ENCODE measurements at places on chromosomes 2 and 18. TPM values are rescaled to one million over a fixed set of nuclear protein-coding genes. Genes with fewer than 3 reads are reported as not detected.

GRCh38 chr2:239590995-239591915, 190.4 kb upstream of the HDAC4 start:
- H3K27me3 ChIP-seq, result no peaks in the 10 kb centered on the region
- no peaks in the 10 kb centered on the region for H3K36me3 ChIP-seq
- no peak overlapping the region for H3K4me3 ChIP-seq
- DNase-seq, result no peak

DNA sequence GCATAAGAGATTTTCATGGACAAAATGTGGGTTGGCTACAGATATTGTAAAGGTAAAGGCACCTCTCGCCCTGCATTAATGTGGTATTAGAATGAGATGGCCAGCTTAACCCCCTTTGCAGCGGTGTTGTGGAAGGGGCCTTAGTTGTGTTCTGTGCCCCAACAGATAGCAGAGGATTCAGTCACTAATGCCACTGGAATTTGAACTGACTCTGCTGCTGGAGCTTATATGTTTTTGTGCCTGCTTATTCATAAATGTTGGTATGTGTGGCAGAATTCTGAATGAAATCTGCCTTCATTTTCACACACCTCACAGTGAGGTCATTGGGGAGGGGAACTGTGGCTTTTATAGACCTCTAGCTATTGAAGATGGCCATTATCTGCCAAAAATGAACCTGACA, 90.7 kb upstream of the ITGA6 start:
- no peak overlapping the region for H3K4me3 ChIP-seq
- no peaks in the 10 kb centered on the region for H3K36me3 ChIP-seq
- no peaks in the 10 kb centered on the region for H3K27me3 ChIP-seq
- H3K4me1 ChIP-seq, result 0 out of 2 replicates have a peak, but pooled peaks cover 4% of the 10 kb centered on the region
- H3K27ac ChIP-seq, result no peak overlapping the region

- H3K4me1 ChIP-seq, result peaks cover 59% of the 10 kb centered on the region
- no peak overlapping the region for H3K27ac ChIP-seq
- no peak overlapping the region for H3K4me3 ChIP-seq
- H3K27me3 ChIP-seq, result no peaks in the 10 kb centered on the region
These were observed 5.7 kb downstream of the MBD5 start for GRCh38 chr2:148026573-148026972.

DNA sequence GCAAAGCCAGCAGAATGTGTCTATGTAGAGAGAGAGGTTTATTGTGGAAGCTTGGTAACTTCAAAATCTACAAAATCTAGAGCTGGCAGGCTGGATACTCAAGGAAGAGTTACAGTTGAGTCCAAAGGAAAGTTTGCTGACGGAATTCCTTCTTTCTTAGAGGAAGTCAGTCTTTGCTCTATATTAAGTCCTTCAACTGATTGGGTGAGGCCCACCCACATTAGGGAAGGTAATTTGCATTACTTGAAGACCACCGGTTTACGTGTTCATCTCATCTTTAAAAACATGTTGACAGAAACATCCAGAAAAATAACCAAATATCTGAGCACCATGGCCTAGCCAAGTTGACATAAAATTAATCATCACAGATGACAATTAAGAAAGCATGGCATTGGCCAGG, 101.5 kb downstream of the TEX51 start:
- no peaks in the 10 kb centered on the region for H3K36me3 ChIP-seq
- H3K27ac ChIP-seq, result no peak overlapping the region
- no peaks in the 10 kb centered on the region for H3K4me1 ChIP-seq
- no peak overlapping the region for H3K4me3 ChIP-seq
- H3K27me3 ChIP-seq, result no peaks in the 10 kb centered on the region
- DNase-seq, result no peak

DNA sequence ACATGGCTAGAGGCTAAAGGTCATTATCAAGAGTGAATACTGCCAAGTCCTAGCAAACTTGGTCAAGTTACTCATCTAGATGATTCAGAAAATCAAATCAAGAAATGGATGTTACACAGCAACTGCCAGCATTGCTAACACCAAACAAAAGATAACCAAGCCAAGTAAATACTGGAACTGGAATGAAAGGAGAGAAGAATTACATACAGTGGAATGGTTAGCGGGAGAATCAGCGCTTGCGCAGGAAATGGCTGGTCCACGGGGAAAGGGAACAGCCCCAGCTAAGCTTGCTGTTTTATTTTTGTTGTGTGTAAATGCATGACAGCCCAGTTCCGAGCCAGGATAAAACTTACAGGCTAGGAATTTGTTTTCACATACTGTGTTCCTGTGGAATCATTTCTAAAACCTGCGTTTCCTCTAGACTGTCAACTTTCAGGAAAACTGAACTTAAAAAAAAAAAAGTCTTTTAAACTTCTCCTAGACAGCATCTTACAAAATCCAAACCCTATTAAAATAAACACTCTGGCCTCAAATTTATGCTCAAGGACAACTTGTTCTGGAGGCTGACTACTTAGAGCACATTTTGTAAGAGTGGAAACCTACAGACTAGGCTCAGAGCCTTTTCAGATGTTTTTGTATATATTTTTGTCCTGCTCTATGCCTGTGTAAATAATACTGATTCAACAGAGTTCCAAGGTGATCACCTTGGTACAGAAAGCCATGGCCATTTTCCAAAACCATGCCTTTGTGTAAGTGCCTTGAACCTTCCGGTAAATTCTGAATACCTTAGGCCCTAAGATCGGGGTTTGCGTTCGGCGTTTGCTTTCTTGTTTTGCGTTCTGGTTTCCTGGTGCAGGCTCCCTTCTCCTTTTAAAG, 30.7 kb upstream of the TXNDC2 start:
- no peak overlapping the region for H3K4me3 ChIP-seq
- DNase-seq, result no peak
- no peaks in the 10 kb centered on the region for H3K4me1 ChIP-seq
- H3K36me3 ChIP-seq, result no peaks in the 10 kb centered on the region

DNA sequence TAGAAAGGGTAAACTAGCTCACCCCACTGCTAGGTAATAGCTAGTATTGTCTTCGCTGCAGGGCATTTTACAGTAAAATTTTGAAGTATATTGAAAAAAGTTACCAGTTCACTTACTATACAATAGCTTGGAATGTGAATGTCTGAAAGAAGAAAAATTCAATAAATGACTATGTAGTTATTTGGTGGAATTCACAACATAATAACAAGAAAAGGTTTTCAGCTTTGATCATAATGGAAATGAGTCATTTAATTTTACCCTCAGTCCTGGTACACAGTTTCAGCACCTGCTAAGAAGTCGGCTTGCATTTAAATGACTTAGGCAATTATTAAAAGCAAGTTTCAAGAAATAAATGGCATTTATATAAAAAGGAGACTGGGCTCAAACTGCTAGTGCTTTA, 90.4 kb downstream of the NUP35 start:
- peaks cover 3% of the 10 kb centered on the region for H3K36me3 ChIP-seq
- H3K4me1 ChIP-seq, result peaks cover 37% of the 10 kb centered on the region
- peak; percentile 57 for DNase-seq
- no peak overlapping the region for H3K4me3 ChIP-seq

DNA sequence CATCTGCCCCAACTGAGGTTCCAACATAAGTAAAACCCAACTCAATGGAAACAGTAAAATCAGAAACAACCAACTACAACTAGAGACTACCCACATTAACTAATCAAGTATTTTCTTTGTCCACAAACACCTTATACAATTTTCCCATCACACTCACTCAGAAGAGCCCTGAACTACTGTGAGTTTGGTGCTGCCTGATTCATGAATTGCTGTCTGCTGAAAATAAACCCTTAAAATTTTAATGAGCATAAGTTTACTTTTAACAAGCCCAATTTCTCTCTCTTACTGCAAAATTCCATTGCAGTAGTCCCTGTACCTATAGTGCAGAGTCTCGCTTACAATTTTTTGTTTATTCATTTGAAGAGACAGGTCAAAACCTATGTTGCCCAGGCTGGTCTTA, 203.9 kb downstream of the NBAS start:
- H3K4me1 ChIP-seq, result no peaks in the 10 kb centered on the region
- H3K27me3 ChIP-seq, result no peaks in the 10 kb centered on the region
- H3K4me3 ChIP-seq, result no peak overlapping the region
- DNase-seq, result no peak

DNA sequence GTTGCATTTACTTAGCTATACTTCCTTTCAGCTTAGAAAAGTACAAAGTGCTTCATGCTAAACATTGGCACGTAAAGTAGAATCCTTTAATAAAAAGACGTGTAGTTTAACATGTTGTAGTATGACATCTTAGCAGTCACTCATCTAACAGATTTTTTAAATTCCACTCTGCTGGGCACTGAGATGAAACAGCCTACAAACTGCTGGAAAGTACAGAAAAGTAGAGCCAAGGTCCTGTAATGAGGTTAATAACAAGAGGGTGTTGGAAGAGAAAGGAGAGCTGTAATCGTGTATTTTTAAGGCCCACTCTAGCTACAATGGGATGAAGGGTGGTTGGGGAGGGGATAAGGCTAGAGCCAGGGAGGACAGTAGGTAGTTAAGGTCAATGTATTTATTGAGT, 10.7 kb downstream of the CD8A start:
- H3K4me3 ChIP-seq, result no peak overlapping the region
- DNase-seq, result no peak
- H3K36me3 ChIP-seq, result peaks cover 8% of the 10 kb centered on the region
- H3K4me1 ChIP-seq, result peaks cover 13% of the 10 kb centered on the region
- no peak overlapping the region for H3K27ac ChIP-seq

GRCh38 chr2:30684516-30684915, 122.7 kb downstream of the CAPN13 start:
- no peak overlapping the region for H3K27ac ChIP-seq
- H3K4me3 ChIP-seq, result no peak overlapping the region
- H3K27me3 ChIP-seq, result no peaks in the 10 kb centered on the region
- H3K4me1 ChIP-seq, result peaks cover 9% of the 10 kb centered on the region
- no peak for DNase-seq

- H3K27ac ChIP-seq, result no peak overlapping the region
- no peaks in the 10 kb centered on the region for H3K27me3 ChIP-seq
- DNase-seq, result no peak
- H3K4me1 ChIP-seq, result peaks cover 9% of the 10 kb centered on the region
These were observed 262.8 kb upstream of the CHST9 start for GRCh38 chr18:27447930-27448329.

DNA sequence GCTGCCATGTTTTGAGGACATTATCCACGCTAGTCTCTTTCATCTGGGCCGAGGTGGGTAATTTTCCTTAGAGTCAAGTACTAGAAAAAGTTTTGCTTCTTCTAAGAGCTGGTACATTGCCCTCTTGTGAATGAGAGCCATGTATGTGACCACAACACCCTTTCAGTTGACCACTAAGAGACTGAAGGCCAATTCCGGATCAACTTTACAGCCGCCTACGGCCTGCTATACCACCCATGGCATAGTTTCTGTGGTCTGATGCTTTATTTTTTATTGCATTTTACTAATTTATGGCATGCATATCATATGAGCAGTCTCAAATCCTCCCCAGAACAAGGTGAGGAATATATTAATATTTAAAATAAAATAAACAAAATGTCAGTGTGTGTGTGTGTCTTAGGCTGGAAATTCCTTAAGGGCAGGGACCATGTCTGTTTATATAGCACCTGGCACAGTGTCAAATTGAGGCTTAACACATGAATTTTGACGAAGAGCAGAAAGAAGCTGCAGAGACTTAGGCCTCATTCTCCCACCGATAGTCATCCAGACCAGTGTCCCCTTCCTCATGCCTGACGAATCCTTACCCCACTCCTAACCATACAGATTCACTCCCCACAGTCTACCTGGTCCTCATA, 35.4 kb downstream of the PSD4 start:
- DNase-seq, result no peak
- no peaks in the 10 kb centered on the region for H3K36me3 ChIP-seq
- no peak overlapping the region for H3K27ac ChIP-seq
- H3K4me1 ChIP-seq, result no peaks in the 10 kb centered on the region
- no peaks in the 10 kb centered on the region for H3K27me3 ChIP-seq

- no peak for DNase-seq
- H3K27ac ChIP-seq, result no peak overlapping the region
- H3K4me1 ChIP-seq, result no peaks in the 10 kb centered on the region
- no peaks in the 10 kb centered on the region for H3K36me3 ChIP-seq
- H3K4me3 ChIP-seq, result no peak overlapping the region
These were observed 119.2 kb downstream of the CYP26B1 start for GRCh38 chr2:72028351-72028995.

- H3K27me3 ChIP-seq, result no peaks in the 10 kb centered on the region
- H3K4me1 ChIP-seq, result no peaks in the 10 kb centered on the region
- no peaks in the 10 kb centered on the region for H3K36me3 ChIP-seq
- no peak for DNase-seq
- no peak overlapping the region for H3K27ac ChIP-seq
- no peak overlapping the region for H3K4me3 ChIP-seq
These were observed 136.7 kb downstream of the SH3BP4 start for GRCh38 chr2:235088496-235088921.

GRCh38 chr18:41647914-41648313, 307.1 kb upstream of the PIK3C3 start:
- H3K4me1 ChIP-seq, result no peaks in the 10 kb centered on the region
- no peak overlapping the region for H3K27ac ChIP-seq
- no peaks in the 10 kb centered on the region for H3K36me3 ChIP-seq

DNA sequence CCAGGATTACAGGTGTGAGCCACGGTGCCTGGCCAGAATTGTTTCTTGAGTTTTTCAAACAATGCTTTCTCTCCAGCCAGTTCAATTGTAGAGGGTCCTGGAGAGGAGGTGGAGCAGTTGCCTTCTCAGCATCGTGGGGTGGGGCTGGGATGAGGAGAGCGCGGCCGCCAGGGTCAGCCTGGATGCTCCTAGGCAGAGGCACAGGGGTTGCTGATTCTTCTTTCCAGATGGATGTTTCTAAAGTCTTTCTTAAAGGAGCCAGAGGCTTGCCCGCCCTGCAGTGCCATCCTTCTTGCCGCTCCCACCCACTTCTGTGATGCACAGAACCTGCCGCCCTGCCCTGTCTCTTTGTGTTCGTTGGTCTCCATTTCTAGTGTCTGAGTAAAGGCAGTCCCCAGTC, 61.1 kb downstream of the AGAP1 start:
- H3K36me3 ChIP-seq, result no peaks in the 10 kb centered on the region
- H3K4me1 ChIP-seq, result no peaks in the 10 kb centered on the region
- no peak for DNase-seq
- no peak overlapping the region for H3K4me3 ChIP-seq

CXCR1 gene
- total RNA-seq, result not detected

ALPI gene
- total RNA-seq, result not detected

CPO gene
- not detected for total RNA-seq

EDAR gene
- total RNA-seq, result not detected

RHBDD1 gene
- 74.9 TPM for total RNA-seq

NDUFB3 gene
- 136 TPM for total RNA-seq

RAB10 gene
- total RNA-seq, result 67.9 TPM

CAVIN2 gene
- total RNA-seq, result 3.1 TPM

NCOA1 gene
- 4.1 TPM for total RNA-seq

STK39 gene
- 30.2 TPM for total RNA-seq

All from Karpas-422 (cell line).